Mesenteric fat pad (tissue), 1 donor: ENCODE measurements at places on chromosomes 11 and 22. TPM values are rescaled to one million over a fixed set of nuclear protein-coding genes. Genes with fewer than 3 reads are reported as not detected.

The MUC6 gene
- not detected for total RNA-seq

DNA sequence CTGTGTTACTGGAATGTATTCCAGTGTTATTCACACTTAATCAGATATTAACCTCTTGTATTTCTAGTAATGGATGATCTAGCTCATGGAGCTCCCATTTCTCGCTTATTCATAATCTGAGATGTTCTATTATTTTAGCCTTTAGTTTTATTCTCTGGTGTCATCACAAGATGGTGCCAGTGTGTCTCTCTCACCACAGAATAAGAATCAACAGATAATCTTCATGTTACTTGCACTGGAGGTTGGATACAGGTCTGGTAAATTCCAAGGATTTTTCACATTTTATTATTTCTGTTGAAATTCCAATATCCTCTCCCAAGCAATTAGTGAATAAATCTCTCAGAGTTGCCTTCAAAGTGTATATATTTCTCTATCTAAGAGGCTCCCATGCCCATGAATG, 74.6 kb downstream of the CASP12 start:
- no peak for DNase-seq

GRCh38 chr22:44394246-44395117, 81.7 kb upstream of the SHISAL1 start:
- DNase-seq: peak; percentile 72

DNA sequence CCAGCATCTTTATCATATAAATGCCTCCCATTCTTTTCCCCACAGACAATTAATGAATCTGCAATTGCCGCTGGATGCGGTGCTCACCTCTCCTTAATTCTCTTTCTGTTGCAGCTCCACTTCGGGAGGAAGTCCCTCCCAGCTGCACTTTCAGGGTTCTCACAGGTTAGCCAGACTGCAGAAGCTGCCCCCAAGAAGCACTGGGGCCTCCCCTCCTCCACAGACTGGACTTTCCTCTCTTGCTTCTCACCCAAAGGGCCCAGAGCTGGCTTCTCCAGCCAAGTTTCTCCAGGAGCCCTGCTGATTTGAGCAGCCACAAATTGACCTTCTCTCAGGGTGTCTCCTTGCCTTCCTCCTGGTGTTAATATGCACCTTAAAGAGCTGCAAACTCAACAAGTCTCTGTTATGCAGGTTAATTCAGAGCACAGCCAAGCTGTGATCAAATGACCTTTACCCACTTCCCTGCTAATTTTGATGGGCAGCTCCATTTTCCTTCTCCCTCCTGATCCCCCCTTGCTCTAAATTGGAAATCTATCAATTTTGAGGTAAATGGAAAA, 298.9 kb downstream of the BUD13 start:
- no peak for DNase-seq

- DNase-seq: no peak
These were observed 66.0 kb downstream of the MYEOV start for GRCh38 chr11:69359735-69360480.

DNA sequence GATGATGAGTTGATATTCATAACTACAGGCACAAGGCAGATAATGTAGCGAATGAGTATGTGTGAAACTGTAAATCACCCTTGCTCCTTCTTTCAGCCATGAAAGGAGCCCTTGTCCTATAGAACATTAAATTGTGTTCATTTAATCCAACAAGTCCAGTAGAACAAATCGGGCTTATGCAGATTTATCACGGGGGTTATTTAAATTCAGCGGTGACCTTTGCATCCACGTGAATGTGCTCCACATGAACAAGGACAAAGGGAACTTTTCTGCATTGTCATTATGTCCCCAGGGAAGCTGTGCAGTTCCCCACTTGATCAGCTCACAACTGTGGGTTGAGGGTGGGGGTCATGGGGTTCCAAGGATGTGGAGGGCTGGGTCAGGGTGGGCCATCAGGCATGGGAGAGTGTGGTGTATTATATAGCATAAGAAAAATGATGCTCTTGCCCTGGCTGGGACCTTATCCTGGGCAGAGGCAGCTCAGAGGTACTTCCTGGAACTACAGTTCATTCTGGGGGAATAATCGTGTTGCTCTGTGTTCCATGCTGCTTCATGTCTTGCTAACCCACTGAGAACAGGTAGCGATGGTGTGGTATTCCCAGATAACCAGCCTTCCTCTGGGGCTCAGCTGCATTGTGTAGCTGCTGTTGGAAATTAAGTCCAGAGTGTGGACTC, 306.6 kb downstream of the FAT3 start:
- DNase-seq: no peak

DNA sequence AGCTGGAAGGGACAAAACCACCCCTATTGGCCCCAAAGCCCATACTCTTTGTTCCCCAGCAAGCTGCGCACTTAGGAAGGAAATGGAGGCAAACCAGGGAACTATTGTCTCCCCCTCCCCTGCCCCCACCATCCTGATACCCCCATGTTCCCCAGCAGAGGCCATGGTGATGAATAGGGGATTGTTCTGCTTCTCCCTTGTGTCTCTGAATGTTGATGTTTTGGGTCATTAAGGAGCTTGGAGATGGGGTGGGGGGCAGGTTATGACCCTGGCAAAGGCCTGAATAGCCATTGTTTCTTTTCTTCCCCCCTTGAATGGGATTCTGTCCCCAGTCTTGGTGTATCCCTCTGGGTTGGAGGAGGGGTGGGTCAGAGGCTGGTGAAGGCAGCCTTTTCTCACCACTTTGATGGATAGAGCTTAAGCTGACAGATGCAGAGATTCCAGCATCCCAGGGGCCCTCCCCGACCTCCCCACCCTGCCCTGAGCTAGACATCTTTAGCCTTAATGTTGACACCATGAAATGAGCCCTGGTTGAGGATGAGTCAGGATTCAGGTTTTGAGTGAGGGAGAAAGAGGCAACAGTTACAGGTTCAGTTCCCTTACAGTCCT, 8.3 kb downstream of the DTX4 start:
- DNase-seq: no peak

The A4GALT gene
- 42.1 TPM for total RNA-seq

DNA sequence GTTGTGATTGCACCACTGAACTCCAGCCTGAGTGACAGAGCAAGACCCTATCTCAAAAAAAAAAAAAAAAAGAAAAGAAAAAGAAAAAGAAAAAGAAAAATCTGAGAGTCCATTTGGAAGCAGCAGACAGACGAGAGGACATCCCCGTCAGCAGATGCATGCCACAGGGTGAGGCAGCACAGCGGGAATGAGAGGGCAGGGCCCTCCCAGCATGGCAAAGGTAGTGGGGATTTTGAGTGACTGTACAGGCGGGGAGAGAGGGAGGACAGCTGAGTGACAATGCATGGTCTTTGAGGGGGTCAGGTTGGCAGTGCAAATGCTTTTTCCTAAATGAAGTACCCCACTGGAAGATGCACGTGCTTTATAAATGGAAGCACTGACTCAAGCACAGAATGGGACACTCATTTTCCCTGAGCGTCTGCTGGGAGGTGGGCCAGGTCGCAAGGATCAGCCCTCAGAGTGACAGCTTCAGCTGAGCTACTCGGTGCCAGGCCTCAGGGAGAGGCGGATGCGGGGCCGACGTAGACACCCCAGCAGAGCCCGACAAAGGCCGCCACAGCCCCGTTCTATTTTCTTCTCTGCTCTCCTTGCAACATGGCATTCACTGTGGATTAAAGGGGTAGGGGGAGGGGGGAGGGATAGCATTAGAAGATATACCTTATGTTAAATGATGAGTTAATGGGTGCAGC, 113.5 kb downstream of the SHANK2 start:
- DNase-seq: no peak

DNA sequence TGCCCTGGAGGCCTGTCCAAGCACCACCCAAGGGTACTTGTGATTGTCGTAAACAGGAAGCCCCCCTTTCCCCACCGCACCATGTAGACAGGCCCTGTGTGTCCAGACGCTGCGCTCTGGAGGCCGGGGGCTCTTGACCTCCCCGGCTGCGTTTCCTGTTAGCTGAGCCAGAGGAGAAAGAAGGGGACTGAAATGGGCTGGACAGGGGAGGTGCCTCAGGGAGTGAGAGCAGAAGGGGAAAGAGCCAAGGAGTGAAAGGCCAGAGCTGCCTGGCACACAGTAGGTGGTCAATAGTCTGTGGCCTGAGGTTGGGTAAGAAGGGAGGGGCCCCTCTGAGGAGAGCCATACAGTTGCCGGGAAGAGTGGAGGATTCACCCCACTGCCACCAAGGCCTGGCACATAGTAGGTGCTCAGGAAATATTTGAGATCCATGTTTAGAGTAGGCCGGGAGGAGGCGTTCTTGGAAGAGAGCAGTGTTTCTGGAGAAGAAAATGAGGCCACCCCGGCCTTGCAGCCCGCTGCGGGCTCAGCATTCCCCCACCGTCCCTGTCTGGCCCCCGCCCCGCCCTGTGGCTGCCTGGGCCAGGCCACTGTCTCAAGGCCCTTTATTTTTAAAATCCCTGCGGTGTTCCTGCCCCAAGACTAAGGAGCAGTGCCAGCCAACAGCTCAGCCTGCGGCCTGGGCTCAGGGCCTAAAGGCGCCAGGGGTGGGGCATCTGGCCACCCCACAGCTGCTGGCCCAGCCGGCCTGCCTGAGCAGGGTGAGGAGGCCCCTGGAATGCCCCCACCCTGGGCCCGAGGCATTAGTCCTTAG, 13.6 kb upstream of the CDC42EP1 start:
- DNase-seq: no peak

DNA sequence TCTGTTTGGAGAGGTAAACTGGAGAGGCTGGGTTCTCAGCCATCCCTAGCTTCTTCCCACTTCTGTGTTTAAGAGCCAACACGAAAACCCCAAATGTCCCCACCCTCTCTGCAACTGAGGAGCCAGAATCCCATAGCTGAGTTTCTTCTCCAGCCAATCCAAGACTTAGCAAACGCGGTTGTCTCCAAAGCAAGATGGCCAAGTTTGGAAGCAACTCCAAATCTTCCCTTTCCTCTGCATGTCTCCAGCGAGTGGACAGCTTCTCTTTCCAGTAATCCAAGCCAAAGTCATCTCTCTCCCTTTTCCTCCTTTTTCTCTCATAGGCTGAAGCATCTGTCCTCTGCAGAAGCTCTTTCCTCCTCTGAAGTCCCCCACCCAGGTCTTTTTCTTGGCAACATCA, 539.2 kb downstream of the MIAT start:
- no peak for DNase-seq

DNA sequence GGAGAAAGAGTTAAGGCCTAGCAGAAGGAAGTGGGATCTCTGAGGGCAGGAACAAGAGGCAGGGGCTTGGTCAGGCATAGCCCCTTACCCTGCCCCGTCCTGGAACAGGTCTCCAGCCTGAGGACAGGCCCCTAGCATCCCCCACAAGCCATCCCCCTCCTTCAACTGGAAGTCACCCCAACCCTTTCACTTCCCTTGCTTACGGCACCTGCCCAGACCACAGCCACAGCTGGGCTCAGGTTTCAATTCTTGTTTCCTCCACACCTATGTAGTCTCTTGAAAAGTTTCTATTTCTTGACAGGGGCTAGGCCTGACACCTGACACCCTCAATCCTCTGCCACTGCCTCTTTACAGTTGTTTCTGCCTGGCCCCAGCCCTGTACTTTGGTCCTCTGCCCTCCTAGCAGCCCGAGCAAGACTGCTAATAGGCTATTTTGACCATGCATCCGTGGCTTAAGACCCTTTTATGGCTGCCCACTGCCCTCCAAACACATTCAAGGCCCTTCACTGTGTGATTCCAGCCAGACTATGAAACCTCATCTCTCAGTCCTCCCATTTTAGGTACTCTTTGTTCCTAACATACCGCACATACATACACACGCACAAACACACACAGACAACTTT, 10.9 kb upstream of the FCHSD2 start:
- DNase-seq: peak; percentile 47

The NOX4 gene
- total RNA-seq: 11.4 TPM

The ZP1 gene
- 1.4 TPM for total RNA-seq

The HEPHL1 gene
- total RNA-seq: not detected

DNA sequence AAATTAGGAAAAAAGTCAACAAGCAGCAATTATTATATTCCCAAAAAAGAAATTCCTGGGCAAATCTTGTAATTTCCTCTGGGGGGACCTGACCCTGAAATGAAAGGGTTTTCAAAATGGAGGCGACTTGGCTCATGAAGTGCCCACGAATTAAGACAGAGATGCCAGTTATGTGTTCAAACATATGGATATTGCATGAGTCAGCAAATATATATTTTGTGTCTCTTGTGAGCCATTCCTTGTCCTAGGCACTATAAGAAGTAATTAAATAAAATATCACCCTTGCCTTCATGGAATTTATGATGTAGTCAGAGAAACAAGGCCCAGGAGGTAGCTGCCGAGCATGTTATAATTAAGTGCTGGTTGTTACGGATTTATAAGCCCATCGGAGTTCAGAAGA, 68.6 kb downstream of the BARX2 start:
- no peak for DNase-seq

DNA sequence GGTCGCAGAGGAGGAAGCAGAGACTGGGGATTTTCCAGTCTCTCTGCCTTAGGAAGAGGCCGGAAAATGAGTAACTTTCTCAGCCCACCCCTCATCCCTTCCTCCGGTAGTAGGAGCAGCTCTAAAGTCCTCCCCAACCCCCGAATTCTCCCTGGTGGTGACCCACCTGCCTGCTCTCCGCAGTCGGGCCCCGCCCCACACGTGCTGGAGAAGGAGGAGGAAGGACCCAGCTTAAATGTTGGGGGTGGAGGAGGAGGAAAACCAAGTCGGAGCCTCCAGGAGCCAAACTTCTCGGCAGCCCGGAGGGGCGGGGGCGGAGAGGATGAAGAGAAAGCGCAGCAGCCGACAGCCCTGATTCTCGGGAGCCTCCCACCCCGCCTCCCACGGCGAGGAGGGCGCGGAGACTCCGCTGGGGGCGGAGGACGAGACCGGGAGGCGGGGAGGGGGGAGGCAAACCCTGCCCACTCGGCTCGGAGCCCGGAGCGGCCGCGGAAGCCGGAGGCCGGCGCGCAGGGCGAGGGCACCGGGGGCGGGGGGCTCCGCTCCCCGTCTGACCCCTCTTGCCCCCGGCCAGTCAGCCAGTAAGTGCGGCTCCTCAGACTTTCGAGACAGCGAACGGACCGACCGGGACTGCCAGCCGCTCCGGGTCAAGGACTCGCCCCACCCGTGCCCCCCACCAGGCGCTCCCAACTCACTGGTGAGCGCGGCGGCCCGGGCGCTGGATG, at the start of gene TPBGL:
TSS of gene TPBGL (plus strand) at position 464 of the 725 bp plus-strand sequence. CDS start 276 bp downstream, outside the sequence.
- peak; percentile 87 for DNase-seq

DNA sequence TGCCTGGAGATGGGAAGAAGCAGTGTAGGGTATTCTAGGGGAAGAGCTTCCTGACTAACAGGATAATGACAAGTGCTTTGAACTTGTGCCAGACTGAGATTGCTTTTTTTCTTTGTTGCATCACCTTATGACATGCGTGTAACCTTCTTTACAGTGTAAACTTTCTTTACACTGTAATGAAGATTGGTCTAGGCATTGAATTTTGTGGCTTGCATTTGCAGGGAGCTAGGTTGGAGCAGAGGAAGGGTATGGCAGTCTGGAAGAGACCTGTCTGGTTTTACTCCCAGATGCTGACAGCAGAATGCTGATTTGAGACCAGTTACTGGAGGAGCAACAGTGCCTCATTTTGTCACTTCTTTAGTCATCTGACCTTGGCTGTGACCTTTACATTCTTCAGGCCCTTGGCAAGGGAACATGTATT, 5.6 kb downstream of the DDB2 start:
- DNase-seq: no peak

The PAMR1 gene
- 30.8 TPM for total RNA-seq

DNA sequence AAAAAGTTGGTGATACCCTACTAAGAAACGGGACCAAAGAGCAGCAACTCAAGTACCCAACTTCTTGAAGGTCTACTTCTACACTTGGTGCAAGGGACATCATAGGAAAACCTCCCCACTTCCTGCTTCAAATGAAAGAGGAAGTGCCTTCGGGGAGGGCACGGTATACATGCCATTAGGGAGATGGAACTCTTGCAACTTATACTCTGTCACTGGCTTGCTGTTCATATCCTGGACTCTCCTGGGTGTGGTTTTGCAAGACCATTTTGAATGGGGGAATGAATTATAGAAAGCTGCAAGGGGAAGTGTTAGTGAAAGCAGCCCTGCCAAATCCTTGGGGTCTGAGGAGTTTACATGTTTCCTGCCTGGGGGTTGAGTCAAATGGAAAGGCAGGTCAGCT, 41.9 kb downstream of the CSNK2A3 start:
- no peak for DNase-seq
